ENCODE measurements at places on chromosomes 3 and 15.

DNA sequence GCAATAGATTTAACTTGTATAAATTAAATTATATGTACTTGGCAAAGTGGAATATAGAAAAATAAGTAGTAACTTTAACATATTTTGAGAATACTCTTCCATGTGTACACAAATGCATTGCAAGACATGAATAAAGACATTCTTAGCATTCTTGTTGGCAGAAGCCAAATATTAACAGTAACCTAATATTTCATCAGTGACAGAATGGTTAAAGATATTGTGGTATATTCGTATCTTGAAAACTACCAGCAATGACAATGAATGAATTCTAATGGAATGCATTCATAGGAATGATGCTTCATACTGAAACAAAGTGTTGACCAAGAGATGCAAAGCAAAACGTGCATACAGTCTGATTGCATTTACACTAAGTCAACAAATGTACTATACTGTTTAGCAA, 524.7 kb downstream of the GRM7 start:
- DNase-seq: no peak

DNA sequence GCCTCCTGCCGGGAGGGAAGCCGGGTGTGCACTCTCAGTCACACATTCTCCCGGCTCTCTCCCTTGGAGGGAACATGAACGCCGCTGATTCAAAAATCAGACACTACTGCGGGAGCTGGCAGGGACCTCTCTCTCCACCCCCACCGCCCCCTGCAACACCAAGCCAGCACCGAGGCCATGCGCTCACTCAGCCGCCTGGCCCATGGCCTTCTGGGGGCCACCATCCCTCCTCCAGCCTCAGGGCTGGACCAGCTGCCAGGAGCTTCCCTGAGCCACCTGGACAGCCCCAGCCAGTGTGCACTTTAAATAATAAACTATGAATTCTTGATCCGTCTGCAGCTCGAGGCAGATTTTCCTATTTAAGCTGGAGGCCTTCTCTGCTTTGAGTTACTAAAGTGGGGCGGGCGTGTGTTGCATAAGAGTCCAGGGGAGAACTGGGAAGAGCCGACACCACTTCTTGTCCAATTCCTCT, 30.6 kb downstream of the ADAMTS17 start:
- DNase-seq: no peak

DNA sequence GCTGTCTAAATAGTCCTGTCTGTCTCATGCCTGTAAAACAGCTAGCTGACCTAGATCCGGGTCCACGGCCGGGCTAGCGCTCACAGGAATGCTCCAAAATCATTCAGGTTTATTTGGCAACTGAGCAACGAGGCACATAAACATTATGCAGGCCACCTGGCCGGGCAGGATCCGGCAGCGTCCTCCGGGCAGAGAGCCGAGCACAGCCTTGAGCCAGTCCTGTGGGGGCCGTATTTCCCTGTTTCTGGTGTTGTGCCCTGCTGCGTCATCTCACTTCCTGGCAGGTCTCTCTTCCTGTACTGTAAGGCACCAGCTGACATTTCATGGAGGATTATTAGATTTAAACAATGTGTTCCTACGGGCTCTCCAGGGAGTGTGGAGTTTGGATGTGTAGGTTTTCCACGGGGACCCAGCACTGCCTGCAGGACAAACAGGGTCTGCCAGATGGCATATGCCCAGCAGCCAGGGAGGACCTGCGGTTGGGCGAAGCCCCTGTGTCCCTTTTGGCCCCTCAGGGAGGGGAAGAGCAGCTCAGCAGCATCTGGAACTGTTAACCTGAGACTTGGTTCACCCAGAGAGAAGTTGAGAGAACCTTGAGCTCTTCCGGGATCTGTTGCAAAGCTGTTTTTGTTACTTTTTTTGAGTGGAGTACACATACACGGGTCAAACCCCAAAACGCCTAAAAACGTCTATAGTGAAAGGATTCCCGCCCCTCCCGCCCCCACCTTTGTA, 16.6 kb upstream of the LRRK1 start:
- peak; percentile 87 for DNase-seq

GRCh38 chr3:13166243-13167063, 93.2 kb upstream of the IQSEC1 start:
- no peak for DNase-seq

- peak; percentile 11 for DNase-seq
Observed at GRCh38 chr3:38383156-38383875, 36.7 kb downstream of the XYLB start.

DNA sequence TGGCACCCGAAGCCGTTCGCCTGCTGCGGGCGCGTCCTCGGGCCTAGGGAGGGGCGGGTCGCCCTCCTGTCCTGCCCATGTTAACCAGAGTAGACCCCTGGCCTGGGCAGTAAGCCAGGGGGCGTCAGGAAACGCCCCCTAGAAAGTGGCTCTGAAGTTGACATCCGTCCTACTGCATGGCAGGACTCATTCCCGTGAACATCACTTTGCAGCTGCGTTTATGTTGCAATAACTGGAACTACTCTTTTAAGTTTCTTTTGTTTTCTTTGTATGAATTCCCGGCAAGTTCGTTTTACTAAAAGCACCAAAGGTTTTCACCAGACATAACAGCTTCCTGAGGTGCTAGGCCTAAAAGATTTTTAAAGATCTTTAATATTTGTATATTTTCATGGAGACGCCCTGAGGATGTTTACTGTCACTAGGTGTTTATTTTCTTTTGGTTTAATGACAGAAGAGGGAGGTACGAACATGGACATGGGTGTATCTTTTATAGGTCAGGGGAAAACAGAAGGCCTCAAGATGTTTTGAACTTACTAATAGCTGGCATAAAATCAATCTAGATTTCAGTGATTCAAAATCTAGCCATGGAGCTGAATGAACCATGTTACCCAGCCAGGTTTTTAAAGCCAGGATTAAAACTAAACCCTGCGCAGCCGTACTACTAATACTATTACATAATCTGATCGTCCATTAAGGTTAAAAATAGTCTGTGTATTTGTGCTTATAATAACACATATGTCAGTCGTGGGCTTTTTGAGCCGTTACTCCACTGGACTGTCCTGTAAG, 1.0 kb downstream of the C15orf61 start:
- no peak for DNase-seq

GRCh38 chr3:134311693-134312071, 61.0 kb upstream of the RYK start:
- no peak for DNase-seq

DNA sequence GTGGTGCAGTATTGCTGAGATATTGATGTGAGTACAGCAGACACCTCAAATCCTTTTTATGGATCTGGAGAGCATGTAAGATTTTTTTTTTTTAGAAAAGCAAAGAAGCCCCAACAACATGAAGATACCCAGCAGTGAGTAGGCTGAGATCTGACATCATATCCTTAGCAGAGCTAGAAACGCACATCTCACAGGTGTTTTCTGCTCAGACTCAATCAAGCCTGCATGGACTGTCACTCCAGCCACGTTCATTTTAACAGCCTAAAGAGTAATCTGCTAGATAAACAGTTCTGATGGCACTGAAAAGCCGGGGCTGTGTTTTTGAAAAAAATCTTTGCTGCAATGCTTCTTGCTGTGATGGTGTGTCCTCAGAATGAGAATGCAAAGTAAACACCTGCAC, 544.2 kb downstream of the FGF12 start:
- DNase-seq: no peak

GRCh38 chr15:69525543-69525942, 72.9 kb downstream of the RPLP1 start:
- no peak for DNase-seq

DNA sequence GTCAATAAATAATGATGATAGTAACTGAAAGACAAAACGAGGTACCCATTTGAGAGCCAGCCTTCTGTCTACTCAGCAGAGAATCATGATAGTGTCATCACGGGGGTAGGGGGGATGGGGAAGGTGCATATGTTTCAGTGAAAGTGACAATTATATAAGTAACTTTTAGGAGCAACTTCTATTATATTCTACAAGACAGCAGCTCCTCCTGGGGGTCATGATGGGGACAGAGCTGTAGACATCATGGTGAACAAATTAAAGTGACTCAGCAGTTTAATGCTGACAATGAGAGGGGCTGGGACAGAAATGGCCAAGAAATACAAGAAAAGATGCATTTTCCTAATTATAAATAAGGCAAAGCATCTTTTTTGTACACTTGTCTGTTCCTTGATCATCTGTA, 11.8 kb downstream of the CAPN3 start:
- DNase-seq: no peak

- DNase-seq: no peak
Observed at GRCh38 chr3:87186608-87187159, 40.4 kb upstream of the CHMP2B start.

GRCh38 chr15:100947760-100948429, 28.7 kb downstream of the LRRK1 start:
- DNase-seq: no peak

DNA sequence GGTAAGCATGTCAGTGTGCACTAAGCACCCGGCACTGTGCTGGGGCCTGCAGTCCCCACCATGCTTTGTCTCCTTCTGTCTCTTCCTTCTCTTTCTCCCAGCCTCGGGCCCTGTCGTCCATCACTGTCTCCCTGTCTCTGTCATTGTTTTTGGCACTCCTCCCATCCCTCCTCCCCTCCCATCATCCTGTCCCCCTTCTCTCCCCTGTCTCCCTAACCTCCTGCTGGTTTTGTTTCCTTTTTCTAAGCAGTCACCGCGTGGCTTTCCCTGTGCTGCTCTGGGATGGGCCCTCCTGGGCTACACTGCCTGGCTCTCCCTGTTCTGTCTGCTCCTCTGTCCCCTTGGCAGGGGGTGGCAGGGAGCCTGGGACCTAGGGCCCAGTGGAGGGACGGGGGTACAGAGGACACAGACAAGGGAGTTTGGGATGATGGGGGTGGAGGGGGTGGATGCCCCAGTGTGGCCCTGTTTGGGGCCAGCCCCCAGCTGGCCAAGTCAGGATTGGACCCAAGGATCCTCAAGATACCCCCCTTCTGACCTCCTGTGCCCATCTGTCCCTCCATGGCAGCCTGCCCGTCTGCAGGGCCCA, 5.7 kb downstream of the CHST13 start:
- DNase-seq: no peak

- DNase-seq: no peak
Observed at GRCh38 chr15:84840255-84840654, 23.1 kb downstream of the ALPK3 start.

DNA sequence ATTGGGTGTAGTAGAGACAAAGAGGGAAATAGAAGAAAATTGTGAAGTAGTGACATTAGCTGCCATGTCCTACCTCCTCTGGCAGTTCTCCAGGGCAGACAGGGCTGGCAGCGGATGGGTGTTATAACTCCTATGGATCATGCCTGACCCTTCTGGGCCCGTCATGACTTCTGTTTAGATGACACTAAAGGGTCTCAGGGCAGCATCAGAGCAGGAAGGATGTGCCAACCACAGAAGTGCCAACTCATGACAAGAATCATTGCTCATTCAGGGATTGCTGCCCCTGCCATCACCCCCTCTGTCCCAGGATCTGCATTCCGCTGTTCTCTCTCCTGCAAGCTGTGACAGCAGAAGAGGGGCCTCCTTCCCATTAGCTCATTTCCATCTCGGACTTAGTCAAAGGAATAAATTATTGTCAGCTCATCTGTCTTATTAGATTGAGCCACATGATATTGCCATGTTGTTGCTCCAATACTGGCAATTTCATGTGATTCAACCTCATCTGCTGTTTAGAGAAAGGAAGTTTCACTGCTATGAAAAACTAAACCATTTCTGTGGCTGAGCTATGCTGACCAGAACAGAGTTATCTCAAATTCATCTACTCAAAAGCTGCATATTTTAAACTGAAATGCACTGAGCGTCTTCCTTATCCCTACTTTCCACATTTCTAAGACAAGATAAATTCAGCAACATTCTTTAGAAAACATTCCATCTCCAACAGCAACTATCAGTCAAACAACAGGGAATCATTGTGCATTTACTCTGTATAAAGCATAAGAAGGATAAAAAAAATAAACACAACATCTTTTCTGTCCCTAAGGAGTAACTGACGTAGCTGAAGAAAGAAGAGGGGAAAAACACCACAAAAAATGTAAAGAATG, 271.6 kb downstream of the FHIT start:
- no peak for DNase-seq

DNA sequence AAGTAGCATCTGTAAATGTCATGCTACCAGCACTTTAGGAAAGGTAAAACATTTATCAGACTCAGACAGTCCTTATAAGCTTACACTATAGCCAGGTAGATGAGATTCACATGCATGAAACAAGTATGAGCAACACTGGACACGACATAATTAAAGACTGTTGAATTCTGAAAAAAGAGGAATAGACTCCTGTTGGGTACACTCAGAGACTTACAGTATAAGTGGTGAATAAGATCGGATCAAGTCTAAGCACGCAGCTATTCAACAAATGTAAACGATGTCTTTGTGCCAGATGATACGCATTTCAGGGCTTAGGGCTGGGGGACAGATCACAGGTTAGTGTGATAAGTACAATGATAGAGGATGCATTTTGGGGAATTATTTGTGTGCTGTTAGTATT, 43.2 kb upstream of the SPPL2A start:
- DNase-seq: no peak

GRCh38 chr3:187046033-187046432, 93.3 kb downstream of the RPL39L start:
- no peak for DNase-seq

DNA sequence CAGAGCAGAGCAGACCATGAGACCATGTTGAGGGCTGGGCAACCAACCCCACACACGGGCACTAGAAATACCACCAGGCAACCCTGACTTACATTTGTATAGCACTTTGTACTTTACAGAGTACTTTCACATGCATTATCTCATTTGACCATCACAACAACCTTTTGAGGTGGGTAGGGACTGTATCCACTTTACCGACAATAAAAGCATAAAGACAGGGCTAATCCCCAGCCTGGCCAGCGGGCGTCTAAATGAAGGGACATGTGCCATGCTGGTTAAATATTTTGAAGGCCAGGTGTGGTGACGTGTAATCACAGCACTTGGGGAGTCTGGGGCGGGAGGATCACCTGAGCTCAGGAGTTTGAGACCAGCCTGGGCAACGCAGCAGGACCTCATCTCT, 23.6 kb downstream of the RASGRP1 start:
- no peak for DNase-seq

GRCh38 chr3:14765060-14765400, 53.7 kb upstream of the FGD5 start:
- DNase-seq: no peak

- DNase-seq: peak; percentile 30
Observed at GRCh38 chr15:60740787-60741354, 261.9 kb upstream of the ICE2 start.

- DNase-seq: no peak
Observed at GRCh38 chr3:194025951-194026350, 110.0 kb upstream of the HES1 start.

DNA sequence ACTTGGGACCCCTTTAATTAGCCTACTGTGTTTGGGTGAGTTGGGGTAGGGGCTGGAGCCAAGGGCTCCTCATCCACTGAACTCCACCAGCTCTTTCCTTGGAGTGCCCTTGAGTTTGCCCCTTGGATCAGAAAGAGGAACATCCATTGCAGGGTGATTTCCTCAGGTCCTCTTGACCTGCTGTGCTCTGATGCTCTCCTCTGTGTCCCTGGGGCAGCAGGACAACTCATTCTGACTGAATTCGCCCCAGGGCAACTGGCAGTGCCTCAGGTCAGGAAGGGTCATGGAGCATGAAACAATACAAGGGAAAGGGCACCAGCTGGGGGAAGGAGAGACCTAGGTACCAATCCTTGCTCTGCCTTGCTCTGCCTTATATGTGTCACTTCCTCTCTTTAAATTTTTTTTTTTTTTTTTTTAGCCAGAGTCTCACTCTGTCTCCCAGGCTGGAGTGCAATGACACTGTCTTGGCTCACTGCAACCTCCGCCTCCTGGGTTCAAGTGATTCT, 47.8 kb downstream of the BSN start:
- peak; percentile 58 for DNase-seq

GRCh38 chr3:189982321-189982945, 138.3 kb downstream of the P3H2 start:
- no peak for DNase-seq

Measured in kidney tubule cell (primary cell).